Activated T-cell treated with anti-CD3 and anti-CD28 coated beads, Interleukin-2, amount 50 U/mL, for 72 hours (primary cell): ENCODE measurements at places on chromosomes 12 and 14. TPM values are rescaled to one million over a fixed set of nuclear protein-coding genes. Genes with fewer than 3 reads are reported as not detected.

Gene KRT3
- not detected for total RNA-seq

DNA sequence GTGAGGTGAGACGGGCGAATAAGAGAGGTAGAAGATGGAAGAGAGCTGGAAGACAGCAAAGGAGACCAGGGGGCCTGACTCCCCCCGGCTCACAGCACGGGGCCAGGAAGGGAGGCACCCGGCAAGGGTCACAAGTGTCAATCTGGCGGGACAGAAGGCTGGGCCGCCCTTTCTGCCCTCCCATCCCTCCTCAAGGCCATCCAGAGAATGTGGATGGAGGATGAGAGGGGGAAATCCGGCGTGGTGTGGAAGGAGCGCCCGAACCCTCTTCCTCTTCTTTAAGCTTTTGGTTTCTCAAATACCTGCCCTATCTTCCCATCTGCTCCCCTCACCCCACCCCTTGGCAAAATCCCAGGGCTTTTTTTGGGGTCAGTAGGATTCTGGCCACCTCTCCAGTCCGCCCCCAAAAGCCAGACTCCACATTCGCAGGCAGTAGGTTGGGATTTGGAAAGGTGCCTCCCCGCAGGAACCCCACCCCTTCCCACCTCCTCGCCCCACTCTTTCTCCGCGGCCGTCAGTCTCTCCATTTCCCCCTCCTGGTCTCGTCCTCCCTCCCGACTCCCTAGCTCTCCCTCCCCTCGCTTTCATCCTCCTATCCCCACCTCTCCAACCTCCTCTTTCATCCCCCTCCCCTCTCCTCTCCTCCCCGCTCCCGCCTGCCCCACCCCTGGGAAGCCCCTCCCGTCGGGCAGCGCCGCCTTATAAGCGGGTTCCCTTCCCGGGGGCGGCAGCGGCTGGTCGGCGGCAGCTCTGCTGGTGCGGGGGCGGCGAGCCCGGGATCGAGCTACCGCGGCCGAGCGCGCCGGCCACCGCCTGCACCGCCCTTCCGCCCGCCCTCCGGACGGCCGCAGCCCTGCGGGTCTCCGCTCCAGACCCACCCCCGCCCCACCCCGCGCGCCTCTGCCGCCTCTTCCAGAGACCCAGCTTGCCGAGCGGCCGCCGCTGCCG, at the start of gene PTMS:
Gene PTMS, plus strand, starts transcription at position 730 of the 948 bp plus-strand sequence. CDS start 343 bp downstream, outside the sequence.
- H3K27me3 ChIP-seq: peaks cover 42% of the 10 kb centered on the region
- peak; percentile 69 for DNase-seq
- H3K4me3 ChIP-seq: peak within 1 kb of the TSS; percentile 96

Gene DEPDC4
- 4.1 TPM for total RNA-seq

Gene FZD10
- total RNA-seq: not detected

Gene MLH3
- total RNA-seq: 19.3 TPM

Gene IPO4
- 38.0 TPM for total RNA-seq

- no peak overlapping the region for H3K4me3 ChIP-seq
- H3K27me3 ChIP-seq: no peaks in the 10 kb centered on the region
- DNase-seq: no peak
Measured at GRCh38 chr12:20868277-20868676, 57.8 kb downstream of the SLCO1B3 start.

DNA sequence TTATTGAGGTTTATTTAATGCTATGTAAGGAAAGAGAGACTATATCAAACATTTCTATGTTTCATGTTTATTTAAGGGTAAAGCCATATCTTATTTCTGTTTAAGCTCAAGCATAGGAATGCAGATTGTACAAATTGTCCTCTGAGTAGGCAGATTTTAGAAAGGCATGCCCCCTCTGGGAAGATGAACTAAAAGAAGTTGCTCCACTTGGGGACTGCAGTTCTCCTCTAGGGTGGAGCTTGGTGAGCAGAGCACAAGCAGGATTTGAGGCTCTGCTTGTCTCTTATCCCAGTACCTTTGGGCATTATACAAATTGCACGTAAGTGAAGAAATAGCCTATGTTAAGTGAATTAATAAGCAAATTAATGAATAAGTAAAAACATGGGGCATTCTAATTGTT, 96.2 kb upstream of the PDE3A start:
- no peak overlapping the region for H3K4me3 ChIP-seq
- DNase-seq: no peak
- no peaks in the 10 kb centered on the region for H3K36me3 ChIP-seq
- H3K27ac ChIP-seq: no peak overlapping the region
- H3K4me1 ChIP-seq: no peaks in the 10 kb centered on the region

DNA sequence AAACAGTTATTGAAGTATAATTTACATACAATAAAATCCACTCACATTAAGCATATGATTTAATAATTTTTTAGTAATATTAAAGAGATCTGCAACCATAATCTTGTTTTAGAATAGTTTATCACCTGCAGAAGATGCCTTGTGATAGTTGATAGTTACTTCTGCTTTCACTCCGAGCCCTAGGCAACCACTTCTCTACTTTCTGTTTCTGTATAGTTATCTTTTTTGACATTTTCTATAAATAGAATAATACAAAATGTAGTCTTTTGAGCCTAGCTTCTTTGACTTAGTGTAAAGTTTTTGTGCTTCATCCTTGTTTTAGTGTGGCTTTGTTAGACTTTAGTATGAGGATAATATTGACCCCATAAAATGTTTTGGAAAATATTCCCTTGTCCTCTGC, 111.0 kb downstream of the MNAT1 start:
- H3K4me3 ChIP-seq: no peak overlapping the region
- no peak for DNase-seq
- peaks cover 10% of the 10 kb centered on the region for H3K36me3 ChIP-seq
- no peaks in the 10 kb centered on the region for H3K27me3 ChIP-seq

GRCh38 chr14:19799880-19800279, 3.7 kb upstream of the OR4N2 start:
- H3K4me3 ChIP-seq: no peak overlapping the region
- no peak overlapping the region for H3K27ac ChIP-seq
- H3K27me3 ChIP-seq: no peaks in the 10 kb centered on the region

Gene PIANP
- total RNA-seq: 0.76 TPM

DNA sequence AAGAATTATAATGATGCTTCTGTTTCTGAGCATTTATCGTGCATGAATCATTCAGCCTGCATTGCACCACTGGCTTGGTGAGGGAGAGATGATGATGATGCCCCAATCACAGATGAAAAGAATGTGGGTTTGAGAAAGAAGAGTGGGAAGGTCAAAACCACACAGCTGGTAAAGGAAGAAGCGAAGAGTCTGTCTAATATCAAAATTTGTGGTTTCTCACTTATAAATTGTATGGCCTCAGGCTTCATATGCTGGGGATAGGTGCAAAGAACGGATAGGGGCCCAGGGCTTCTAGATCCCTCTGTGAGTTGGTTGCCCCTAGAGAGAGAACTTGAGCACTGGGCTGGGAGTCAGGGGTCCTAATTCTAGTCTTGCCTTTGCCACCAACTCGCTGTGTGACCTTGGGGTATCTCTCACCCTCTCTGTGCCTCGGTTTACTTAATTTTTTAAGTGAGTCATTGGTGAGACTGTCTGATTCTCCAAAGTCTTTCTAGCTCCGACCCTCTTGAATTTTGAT, 2.2 kb downstream of the OASL start:
- peak overlapping the region; percentile 83 for H3K4me3 ChIP-seq
- DNase-seq: peak; percentile 64

DNA sequence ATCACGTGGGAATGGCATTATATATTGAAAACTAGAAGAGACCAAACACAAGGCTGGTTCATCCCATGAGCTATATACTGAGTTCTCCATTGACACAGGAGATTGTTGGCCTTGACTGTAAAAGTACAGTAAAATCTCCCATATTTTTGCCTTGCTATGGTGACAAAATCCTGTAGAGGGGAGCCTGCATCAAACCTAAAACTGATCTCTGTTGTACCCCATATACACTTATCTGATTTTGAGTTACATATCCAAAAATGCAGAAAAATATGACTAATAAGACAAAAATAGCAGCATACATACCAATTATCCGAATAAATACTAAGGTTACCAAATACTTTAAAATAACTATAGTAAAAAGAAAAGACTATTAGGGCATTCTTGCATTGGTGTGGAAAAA, 60.4 kb downstream of the TMTC3 start:
- no peaks in the 10 kb centered on the region for H3K27me3 ChIP-seq
- no peak overlapping the region for H3K4me3 ChIP-seq
- H3K27ac ChIP-seq: no peak overlapping the region
- no peaks in the 10 kb centered on the region for H3K36me3 ChIP-seq
- DNase-seq: no peak
- H3K4me1 ChIP-seq: no peaks in the 10 kb centered on the region

Gene NANOG
- total RNA-seq: not detected

Gene C14orf180
- not detected for total RNA-seq

DNA sequence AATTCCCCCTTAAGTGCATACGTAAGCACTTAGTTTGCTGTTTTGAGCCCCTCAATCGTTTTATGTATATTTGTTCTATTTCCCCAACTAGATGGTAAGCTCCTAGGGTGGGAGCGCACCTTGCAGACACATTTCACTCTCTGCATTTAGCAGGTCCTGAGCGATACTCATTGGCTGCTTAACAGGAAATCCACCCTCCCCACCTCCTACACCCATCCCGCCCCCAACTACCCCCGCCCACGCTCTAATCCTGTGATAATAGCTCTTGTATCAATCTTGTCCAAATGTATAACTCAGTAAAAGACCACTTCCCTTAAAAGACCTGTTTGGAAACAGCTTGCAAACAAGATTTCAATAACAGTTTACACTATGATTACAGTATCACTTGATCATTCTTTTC, 8.1 kb downstream of the LPAR5 start:
- peak overlapping the region; percentile 90 for H3K4me3 ChIP-seq
- H3K36me3 ChIP-seq: no peaks in the 10 kb centered on the region
- no peaks in the 10 kb centered on the region for H3K27me3 ChIP-seq
- H3K4me1 ChIP-seq: peaks cover 51% of the 10 kb centered on the region

Gene CACNA2D4
- total RNA-seq: 7.2 TPM

DNA sequence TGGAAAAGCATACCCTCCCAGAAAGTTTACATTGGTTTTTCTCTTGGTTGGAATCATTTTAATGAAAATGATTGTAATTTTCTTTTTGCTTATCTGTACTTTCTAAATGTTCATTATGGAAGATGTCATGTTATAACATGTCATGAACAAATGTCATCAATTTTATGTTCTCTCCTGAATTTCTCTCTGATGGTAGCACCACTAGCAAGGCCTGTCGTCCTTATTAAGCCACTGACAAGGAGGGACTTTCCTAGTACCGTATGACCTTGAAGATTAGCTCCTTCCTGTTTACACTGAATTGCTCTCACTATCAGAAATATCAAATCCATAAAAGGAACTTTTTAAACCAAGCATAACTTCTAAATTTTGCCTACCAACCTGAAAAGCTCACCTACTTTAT, 99.0 kb downstream of the ESR2 start:
- H3K4me3 ChIP-seq: peak overlapping the region; percentile 57
- no peaks in the 10 kb centered on the region for H3K27me3 ChIP-seq
- H3K36me3 ChIP-seq: peaks cover 3% of the 10 kb centered on the region
- H3K27ac ChIP-seq: peak overlapping the region; percentile 89
- DNase-seq: no peak

- no peaks in the 10 kb centered on the region for H3K27me3 ChIP-seq
- no peak overlapping the region for H3K27ac ChIP-seq
- no peak overlapping the region for H3K4me3 ChIP-seq
- H3K4me1 ChIP-seq: peaks cover 7% of the 10 kb centered on the region
Measured at GRCh38 chr12:57187222-57188089, 29.1 kb upstream of the NXPH4 start.

DNA sequence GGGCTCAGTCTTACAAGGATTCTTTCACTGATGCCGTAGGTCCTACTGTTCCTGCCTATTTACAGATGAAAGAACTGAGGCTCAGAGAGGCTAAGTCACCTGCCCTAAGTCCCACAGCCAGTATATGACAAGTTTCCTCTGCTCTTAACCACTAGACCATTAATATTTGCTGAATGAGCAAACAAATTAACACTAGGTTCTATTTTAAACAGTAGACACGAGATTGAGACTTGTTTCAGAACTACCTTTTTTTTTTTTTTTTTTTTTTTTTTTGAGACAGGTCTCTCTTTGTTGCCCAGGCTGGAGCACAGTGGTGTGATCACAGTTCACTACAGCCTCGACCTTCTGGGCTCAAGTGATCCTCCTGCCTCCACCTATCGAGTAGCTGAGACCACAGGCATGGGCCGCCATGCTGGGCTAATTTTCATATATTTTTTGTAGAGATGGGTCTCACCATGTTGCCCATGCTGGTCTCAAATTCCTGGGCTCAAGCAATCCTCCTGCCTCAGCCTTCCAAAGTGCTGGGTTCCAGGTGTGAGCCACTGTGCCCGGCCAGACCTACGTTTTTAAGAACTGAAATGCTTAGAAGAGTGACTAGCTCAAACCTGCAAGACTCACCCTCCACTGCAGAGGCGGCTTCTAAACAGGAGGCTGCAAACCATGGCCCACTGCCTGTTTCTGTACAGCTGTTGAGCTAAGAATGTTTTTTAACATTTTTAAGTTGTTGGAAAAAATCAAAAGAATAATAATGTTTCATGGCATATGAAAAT, 12.9 kb downstream of the SYNE3 start:
- peaks cover 71% of the 10 kb centered on the region for H3K4me1 ChIP-seq
- H3K27me3 ChIP-seq: no peaks in the 10 kb centered on the region
- peak overlapping the region; percentile 93 for H3K27ac ChIP-seq
- H3K4me3 ChIP-seq: peak overlapping the region; percentile 85
- DNase-seq: no peak

Gene GPR65
- 31.8 TPM for total RNA-seq

- H3K36me3 ChIP-seq: peaks cover 2% of the 10 kb centered on the region
- H3K4me3 ChIP-seq: no peak overlapping the region
- no peak overlapping the region for H3K27ac ChIP-seq
- H3K27me3 ChIP-seq: no peaks in the 10 kb centered on the region
- DNase-seq: no peak
Measured at GRCh38 chr12:6146951-6147350, 22.5 kb upstream of the VWF start.

Gene EML1
- total RNA-seq: 2.6 TPM

DNA sequence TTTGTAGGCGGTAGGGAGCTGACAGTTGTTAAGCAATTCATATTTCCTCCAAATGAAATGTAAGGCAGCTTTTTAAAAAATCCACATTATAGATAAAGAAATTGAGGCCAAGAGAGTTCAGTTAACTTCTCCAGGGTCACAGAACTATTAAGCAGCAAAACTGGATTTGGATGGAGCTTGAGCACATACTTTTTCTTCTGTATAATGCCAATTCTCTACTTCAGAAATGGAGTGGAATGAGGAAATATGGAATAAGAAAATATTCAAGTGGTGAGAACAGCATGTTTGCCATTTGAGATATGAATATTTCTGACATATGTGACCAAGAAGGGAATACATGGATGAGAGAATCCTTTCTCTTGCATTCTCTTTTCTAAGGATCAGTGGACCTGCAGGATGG, 233.1 kb downstream of the FOXG1 start:
- no peak overlapping the region for H3K27ac ChIP-seq
- no peak for DNase-seq
- no peaks in the 10 kb centered on the region for H3K36me3 ChIP-seq
- no peak overlapping the region for H3K4me3 ChIP-seq
- no peaks in the 10 kb centered on the region for H3K27me3 ChIP-seq

Gene CLEC9A
- total RNA-seq: not detected

- no peak for DNase-seq
- H3K27me3 ChIP-seq: peaks cover 11% of the 10 kb centered on the region
- no peak overlapping the region for H3K4me3 ChIP-seq
- no peak overlapping the region for H3K27ac ChIP-seq
Measured at GRCh38 chr14:75361751-75362433, 65.9 kb upstream of the JDP2 start.
